T-helper 1 cell (primary cell): ENCODE measurements at places on chromosomes 5 and 9.

- DNase-seq: no peak
These were observed 17.7 kb downstream of the LHX3 start for GRCh38 chr9:136187197-136187596.

GRCh38 chr5:96080557-96080956 is 118.9 kb upstream of the ELL2 start:
- DNase-seq: no peak

GRCh38 chr5:61586096-61587084 is 254.3 kb downstream of the ZSWIM6 start:
- no peak for DNase-seq

DNA sequence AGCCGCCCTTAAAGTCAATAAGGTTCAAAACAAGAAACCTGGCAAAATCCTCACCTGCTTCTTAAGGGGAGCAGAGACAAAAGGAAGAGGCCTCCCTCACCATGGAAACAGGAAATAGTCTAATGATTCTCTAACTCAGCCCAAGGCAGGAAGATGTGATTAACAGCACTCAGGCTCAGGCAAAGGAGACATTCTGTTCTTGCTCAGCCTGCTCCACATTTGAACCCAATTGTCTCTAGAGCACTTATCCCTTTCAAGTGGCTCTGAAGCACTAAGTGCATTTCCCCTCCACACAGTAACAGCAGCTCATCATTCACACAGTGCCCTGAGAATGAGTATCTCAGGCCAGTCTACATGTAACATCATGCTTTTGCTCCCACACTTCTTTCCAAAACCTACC is 72.3 kb downstream of the NIPSNAP3B start:
- no peak for DNase-seq

DNA sequence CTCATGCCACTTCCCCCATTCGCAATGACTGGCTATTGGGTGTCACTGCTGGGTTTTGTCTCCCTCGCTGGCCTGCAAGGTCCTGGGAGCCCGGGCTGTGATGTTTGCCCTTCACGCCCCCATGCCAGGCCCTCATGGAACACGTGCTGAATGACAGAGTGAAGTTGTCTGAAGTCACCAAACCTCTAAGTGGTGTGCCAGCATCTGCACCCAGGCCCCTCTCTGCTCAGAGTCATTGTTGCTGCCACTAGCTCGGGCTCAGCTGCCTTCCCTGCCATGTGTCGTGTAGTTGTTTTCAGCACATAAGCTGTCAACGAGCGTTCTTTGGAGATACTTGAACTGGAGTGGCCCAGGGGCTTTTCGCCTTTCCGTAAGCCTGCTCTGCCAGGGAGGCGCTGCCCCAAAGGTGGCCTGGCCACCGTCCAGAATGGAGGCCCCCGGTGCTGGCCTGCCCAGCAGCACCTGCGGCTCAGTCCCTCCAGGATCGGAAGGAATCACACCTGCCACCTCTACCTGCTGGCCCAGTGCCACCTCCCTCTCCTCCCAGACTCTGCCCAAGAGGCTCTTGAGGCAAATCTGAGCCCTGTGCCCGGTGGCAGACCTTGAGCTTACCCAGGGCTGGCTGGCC is 250.1 kb downstream of the PBX3 start:
- no peak for DNase-seq

- DNase-seq: no peak
These were observed 1.5 kb upstream of the NEUROG1 start for GRCh38 chr5:135537271-135537670.
